ENCODE measurements at places on chromosomes 11 and 22. TPM values are rescaled to one million over a fixed set of nuclear protein-coding genes. Genes with fewer than 3 reads are reported as not detected.

GRCh38 chr11:60993615-60994014 lies 22.1 kb downstream of the CD6 start:
- DNase-seq, result no peak

DNA sequence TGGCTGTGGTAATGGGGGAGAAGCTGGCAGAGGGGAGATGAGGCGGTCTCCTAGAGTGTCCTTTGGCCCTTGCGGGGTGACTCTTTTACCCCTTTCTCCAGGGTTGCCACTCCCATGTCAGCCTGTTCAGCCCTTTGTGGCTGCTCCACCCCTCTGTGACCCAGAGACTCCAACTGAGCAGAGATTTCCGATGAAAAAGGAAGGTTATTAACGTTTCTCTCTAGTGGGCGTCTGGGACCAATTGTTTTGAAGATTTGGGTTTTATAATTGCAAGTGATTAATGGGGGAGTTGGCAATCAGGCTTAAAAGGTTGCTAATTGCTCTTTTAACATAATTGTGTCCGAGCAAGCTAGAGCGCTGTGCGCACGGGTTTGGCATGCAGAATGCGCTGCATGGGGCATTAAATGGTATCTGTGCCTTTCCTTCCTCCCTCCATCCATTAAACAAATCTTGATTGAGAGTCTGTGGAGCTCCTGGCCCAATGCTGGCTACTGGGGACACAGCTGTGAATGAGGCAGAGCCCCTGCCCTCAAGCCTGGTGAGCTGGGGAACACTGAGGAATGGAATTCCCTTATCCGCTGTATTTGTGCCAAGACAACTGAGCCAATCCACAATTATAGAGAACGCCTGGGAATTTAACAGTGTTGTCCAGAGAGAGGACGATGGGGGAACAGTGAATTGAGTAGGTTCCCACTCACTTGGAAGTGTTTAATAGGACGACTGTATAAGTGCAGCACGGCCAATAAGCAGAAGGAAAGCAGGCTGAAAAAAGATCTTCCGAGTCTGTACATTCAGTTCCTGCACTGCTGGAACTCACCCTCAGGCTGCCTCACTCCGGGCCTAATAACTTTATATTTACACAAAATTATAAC lies 295.9 kb downstream of the MIAT start:
- no peak for DNase-seq

DNA sequence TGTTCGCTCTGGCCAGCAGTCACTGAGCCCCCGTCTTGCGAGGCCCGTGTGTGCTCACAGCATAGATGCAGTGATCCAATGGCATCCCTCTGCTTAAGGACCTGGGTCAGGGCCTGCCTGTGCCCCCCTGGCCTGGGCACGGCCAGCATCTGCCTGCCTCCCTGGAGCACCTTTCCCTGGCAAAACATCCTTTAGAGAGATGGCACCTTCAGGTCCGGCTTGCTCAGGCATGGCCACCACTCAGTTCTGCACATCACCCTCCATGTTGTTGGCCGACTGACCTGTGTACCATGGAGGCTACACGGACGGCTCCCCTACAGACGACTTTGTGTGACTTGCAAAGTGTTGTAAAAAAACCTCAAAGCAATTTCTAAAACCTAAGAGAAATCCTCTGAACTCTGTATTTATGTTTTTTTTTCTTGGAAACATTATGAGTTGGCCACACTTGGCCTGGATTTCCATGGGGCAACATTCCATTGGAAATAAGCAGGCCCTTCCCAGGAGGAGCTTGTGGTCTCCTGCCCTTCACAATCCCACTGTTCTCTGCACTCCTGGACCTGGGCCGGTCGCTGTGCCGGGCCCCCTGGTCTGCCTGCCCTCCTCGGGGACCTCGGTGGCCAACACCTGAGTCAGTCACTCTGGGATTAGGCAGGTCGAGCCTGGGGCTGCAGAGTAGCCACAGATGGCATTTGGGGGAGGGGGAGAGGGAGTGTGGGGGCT lies 592.4 kb downstream of the TBC1D22A start:
- DNase-seq, result no peak

GRCh38 chr11:76335842-76336241 lies 45.1 kb downstream of the THAP12 start:
- DNase-seq, result no peak

GRCh38 chr11:62000539-62001446 lies 33.4 kb upstream of the FTH1 start:
- no peak for DNase-seq

DNA sequence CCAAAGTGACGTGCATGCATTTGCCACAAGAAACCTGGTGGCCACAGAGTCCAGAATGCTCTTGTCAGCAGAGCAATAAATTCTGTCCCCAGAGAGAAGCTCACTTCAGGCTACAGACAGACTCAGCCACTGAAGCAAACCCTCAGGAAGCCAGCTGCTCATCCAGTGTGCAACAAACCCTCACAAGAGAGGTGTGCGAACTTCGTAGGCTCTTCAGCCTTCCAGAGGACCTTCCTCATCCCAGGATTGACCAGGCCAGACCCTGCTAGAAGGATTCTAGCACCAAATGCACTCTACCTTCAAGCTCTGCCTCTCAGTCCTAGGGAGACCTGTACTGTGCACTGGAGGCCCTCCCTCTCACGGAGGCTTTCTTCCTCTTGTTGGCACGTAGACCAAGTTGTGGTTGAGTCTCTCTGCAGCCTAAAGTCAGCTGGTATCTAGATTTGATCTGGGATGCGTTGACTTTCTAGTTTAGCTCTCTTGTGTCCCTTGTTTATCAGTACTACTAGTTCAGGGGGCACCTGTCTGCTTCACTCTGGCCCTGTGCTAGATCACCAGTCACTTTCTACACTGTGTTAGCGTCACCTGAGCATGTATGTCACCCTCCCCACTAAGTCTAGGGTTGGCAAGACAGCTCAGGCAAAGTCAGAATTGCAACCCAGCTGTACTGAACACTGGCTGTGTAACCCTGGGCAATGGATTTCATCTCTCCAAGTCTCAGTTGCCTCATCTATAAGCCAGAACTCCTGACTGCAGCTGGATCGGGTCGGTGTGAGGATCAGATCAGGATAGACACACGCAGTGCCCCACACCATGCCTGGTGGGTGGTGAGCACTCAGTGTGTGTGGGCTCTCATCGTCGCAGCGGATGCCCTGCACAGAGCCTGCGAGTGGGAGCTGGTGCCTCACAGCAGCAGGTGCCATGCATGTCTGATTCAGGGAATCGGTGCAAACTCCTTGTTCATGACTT lies 22.1 kb upstream of the TMPRSS13 start:
- no peak for DNase-seq

DNA sequence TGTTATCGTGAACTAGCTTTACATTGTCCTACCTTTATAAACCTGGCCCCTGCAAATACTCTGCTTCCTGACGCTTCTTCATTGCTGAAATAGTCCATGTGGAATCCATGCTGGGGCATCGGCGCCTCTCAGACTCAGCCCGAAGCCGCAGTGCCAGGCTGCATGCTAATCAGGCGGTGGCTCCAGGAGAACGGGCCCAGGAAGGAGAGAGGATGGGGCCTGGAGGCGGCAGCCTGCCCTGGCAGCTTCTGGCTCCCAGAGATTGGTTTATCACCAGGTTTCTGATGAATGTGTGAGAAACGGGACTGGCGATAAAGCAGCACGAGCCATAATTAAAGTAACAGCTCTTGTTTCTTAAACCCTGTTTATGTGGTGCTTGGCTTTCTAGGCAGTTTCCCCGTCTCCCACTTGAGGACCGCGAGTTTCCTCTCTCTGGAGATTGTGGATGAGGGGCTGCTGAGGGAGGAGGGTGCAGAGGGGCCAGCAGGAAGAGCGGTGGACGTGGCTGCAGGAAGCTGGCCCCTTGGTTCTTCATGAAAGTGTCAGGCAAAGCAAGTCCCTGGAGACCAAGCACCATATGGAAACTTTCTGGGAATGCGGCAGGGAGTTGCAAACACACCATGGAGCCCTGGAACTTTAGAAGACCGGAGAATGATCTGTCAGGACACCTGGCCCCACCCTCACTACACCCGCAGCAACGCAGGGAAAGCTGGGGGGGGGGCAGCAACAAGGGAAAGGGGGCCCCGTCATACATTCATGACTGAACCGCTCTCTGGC lies 93.4 kb downstream of the NTM start:
- no peak for DNase-seq

DNA sequence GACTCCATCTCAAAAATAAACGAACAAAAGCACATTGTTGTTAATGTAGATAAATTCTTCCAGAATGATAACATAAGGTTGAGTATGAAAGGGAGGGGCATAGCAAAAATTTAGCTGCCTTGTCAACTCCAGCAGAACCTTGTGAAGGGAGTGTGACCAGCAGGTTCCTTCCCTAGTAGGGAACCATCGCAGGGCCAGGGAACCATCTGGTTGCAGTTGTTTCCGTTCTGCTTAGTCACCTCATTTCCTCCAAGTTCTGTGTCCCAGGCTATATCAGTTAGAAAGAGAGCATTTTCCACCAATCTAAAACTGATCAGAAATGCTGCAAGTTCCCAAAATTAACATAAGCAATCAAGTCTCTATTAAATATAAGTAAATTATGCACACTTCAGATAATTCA lies 126.7 kb upstream of the BLID start:
- DNase-seq, result no peak

GRCh38 chr22:37018815-37019308 lies 385 bp downstream of the TST start:
- DNase-seq, result peak; percentile 56

- DNase-seq, result no peak
Observed at GRCh38 chr22:46237453-46238124, 12.5 kb downstream of the CDPF1 start.

DNA sequence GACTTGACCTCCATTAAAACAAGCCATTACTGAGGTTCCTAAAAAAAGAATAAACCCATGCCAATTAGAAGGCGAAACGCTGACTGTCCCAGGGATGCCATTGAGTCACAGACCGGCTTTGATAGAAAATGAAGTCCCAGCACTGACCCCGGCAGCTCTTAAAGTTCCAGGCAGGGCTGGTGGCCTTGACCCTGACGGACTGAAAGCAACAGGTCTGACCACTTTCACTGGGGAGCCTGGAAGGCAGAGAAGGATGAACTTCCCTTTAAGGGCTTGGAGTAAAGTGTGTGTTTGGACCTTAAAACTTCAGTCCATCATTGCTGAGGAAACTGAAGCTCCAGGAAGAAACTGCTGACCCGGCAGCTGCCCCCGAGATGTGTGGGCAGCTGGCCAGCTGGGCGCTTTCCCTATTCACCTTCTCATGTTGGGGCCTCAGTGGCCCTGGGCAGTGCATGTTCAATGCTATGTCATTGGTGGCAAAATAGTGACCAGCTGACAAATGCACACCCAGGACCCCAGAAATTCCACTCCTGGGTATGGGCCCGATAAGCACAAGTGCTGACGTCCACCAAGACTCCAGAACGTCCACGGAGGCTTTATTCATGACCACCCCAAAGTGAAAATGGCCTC lies 18.9 kb upstream of the EFCAB6 start:
- DNase-seq, result no peak

DNA sequence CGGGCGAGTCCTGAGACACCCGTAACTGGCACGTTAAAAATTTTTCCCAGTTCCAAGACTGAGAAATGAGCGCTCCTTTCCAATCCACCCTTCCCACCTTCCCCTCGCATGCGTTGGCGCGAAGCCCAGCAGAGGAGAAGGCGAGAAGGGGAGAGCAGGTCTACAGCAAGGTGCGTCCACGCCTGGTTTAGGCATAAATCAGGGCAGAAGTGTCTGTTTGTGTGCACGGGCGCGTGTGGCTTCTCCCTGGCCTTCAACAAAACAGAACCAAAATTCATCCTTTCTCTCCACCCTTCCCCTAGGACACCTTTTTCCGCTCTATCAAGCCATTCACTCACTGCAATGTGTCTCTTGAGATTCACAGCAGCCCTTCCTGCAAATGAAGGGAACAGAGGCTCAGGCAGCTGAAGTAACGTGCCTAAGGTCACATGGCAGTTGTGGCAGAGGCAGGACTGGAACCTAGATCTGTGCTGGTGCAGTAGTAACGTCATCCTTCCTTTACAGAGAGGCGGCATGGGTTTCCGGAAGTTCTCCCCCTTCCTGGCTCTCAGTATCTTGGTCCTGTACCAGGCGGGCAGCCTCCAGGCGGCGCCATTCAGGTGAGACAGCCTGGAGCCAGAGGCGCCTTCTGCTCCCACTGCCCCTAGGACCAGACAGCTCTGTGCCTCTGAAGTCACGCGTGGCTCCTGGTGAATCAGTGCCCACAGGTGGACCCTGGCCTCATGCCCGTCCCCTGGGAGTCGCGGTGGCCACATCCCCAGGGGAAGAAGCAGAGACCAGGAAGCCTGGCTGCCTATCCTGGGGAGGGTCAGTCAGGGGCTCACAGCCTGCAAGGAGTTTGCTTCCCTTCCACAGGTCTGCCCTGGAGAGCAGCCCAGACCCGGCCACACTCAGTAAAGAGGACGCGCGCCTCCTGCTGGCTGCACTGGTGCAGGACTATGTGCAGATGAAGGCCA lies 1.1 kb downstream of the CALCB start:
- DNase-seq, result peak; percentile 75

GRCh38 chr11:60165538-60165937 lies 17.3 kb downstream of the MS4A6A start:
- no peak for DNase-seq

DNA sequence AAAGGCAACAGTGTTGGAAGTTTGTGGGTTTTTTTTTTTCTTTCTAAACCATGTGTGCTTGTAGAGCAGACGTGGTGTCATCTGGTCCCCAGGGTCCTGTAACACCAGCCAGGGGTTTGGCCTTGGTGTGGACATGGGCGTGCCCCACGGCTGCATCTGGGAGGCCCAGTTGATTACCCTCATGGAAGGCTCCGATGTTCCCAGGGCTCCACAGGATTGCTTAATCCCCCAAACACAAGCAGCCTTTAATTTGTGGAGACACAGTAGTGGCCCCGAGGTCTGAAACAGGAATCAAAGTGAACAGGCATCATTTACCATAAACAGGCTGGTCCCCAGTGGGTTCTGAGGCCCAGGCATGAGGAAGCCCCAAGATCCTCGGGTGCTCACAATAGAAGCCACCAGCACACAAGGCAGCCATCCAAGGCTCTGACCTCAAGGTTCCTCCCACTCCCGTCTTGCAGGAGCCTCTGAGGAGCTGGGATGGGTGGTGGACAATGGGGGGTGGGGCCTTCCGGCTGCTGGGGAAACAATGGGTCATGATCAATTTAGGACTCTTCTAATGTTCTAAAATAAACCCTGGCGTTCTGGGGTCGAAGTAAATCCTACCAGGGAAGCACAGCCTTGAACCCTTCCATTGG lies 115.0 kb upstream of the CD82 start:
- no peak for DNase-seq

- no peak for DNase-seq
Observed at GRCh38 chr22:43833286-43834240, 21.5 kb upstream of the EFCAB6 start.

TESMIN gene
- polyA plus RNA-seq, result 14.7 TPM

PNPLA5 gene
- not detected for polyA plus RNA-seq

TPP1 gene
- 75.5 TPM for polyA plus RNA-seq

KRTAP5-5 gene
- not detected for polyA plus RNA-seq
